ENCODE measurements at places on chromosomes 4 and X.

DNA sequence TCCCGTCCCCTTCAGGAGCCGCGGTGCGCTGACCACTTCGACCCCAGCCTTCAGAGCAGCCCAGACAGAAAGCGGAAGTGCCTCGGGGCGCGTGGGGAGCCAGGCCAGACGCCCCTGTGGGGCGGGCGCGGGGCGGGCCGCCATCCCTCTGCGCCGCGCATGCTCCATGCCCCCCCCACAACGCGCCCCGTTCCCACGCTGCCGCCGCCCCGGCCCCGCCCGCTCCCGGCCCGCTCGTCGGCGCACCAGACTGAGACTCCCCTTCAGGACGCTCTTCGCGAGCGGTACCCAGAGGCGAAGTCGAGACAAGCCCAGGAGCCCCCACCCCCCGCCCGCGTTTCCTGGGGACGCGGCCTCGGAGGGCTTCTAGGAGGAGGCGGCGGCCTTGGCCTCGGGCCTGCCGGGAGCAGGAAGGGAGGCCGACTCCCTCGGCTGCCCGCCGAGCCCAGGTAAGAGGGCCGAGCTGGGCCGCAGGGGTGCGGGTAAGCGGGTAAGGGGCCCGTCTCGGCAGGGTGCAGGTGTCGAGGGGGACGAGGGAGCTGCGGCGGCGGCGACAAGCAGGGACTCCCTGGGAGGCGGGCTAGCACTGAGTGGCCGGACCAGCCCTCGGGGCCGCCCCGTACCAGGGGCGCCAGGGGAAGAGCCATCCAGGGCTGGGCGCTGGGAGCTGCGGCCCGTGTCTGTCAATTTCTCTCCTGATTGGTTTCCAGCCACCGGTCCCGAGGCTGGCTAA is at the start of gene ZFP92:
Gene ZFP92 (plus strand): TSS at position 218 of the 733 bp plus-strand sequence. CDS start 6,851 bp downstream, outside the sequence.
- no peak for DNase-seq

DNA sequence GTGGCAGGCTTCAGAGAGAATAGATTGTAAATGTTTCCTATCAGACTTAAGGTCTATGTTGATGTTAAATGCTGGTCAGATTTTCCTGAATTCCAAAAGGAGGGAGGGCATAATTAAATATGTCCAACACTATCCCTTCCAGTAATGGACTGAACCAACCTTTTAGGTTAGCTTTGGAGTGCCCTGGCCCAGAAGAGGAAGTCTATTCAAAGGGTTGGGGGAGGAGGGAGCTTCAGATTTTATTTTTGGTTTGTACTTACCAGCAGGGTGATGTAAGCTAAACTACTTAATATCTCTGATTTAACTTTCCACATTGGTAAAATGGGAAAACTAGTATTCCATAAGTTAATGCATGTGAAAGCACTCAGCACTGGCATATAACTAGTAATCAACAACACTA is 91.1 kb downstream of the RBM46 start:
- DNase-seq = no peak

DNA sequence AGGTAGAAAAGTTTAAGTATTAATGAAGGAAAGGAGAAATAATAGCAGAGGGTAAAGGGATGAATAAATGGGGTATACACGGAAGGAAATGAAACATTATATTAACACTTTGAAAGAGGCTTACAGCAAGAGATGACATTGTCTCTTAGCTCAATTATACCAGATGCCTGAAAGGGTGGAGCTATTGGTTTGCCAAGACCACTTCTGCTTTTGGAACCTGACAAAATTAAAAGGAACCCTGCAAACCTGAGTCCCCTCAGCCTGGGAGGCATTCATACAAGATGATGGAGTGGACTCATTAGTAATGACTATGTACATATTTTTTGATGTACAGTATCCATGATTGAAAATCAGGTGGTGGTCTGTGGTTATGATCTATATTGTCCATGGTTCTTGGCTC is 45.1 kb upstream of the HPF1 start:
- no peak for DNase-seq

GRCh38 chr4:105092356-105092755 is 54.3 kb upstream of the TET2 start:
- DNase-seq = no peak

DNA sequence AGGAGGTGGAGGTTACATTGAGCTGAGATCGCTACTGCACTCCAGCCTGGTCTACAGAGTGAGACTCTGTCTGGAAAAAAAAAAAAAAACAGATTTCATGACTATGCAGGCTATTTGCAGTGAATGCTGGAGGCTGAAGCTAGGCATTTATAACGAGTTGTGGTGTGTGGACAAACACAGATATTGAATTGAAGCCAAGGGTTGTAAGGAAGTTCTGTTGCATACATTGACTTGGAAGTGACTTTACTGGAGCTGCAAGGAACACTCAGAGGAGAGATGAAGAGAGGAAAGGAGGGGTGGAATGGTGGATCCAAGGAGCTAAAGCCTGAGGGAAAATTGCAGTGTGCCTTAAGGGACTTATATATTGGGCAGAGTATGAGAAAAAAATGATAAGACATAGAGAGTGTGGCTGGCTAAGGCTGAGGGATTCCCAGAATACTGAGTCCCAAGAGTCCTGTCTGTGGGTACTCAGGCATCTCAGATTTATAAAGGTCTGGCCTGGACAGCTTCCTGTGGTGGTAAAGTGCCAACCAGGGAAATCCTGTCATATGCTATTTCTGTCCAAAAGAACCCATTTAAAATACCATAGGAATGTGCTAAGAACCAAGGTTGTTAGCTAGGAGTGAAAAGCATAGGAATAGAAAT is 87.8 kb upstream of the GUCY1A1 start:
- no peak for DNase-seq

DNA sequence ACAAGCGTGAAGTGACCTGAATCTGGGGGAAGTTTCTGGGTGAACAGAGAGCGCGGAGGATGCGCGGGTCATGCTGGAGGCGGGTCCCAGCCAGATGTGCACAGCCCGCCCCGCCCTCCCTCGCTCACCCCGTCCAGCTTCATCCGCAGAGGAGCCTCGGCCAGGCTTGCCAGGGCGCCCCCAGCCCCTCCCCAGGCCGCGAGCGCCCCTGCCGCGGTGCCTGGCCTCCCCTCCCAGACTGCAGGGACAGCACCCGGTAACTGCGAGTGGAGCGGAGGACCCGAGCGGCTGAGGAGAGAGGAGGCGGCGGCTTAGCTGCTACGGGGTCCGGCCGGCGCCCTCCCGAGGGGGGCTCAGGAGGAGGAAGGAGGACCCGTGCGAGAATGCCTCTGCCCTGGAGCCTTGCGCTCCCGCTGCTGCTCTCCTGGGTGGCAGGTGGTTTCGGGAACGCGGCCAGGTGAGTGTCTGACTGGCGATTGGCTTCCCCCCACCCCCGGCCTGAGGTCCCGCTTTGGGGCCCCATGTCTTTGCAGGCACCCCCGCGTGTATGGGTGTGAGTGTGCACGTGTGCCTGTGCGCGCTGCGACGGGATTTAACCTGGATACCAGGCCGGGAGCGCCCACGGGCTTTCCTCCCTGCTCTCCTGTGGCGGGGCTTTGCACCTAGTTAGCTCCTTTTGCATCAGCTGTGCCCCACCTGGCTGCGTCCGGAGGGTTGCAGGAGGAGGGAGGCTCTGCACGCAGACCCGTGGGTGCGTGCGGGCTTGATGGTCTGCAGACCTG is at the start of gene EGFL6:
Gene EGFL6 (plus strand): TSS at position 123 of the 782 bp plus-strand sequence. CDS start 261 bp downstream, at position 384.
- peak; percentile 2 for DNase-seq

GRCh38 chr4:122798917-122799316 is 27.7 kb upstream of the FGF2 start:
- DNase-seq = no peak

DNA sequence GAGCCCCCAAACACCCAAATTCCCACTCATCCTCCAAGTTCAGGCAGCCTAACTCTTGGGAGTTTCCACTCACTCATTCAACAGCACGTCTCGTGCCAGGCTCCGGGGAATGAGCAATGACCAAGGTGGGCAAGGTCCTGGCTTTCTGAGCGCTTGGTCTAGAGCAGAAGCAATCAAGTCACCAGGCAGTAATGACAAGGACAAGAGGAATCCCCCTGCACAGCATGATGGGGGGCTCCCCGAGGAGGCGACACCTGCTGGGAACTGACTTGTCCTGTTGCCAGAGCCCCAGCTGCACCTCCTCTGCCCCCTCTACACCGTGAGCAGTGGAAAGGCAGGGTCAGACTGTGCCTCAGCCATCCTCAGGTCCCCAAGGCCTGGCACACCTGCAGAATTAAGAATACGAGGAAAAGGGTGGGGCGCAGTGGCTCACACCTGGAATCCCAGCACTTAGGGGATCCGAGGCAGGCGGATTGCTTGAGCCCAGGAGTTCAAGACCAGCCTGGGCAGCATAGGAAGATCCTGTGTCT is 25.7 kb upstream of the MRFAP1 start:
- DNase-seq = no peak

DNA sequence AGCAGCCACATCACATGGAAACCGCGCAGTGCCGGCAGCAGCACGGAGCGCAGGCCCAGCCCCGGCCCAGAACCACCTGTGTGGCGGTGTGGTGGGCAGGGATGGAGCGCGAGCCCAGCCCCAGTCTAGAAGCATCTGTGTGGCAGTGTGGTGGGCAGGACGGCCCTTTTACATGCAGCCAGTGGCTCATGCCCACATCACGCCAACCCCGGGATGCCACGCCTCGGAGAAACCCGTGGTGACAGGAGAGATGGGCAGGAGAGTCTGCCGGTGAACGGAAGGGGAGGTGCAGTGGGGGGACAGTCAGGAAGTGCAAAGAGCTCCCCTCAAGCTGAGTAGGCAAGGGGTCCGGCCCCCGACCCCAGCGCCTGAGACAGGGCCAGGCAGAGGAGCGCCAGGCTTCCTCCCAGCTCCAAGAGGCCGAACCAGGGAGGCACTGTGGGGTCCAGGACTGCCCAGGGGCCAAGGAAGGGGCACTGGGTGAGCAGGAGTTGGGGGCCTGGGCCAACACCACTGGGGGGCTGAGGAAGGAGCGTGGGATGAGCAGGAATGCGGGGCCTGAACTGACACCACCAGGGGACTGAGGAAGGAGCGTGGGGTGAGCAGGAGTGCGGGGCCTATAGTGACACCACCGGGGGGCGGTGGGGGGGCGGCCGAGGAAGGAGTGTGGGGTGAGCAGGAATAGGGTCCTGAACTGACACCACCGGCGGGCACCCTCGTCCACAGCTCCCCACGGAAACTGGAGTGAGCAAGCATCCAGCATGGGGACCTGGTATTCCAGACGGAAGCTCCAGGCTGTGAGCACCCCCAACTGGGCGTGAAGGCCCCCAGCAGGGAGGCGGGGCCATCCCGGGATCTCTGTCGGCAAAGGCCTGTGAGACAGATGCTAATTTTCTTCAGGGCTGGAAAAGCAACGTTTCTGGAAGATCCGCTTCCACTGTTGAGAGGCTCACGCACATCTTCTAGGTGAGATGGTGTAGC is 28.8 kb downstream of the GAK start:
- DNase-seq = no peak

DNA sequence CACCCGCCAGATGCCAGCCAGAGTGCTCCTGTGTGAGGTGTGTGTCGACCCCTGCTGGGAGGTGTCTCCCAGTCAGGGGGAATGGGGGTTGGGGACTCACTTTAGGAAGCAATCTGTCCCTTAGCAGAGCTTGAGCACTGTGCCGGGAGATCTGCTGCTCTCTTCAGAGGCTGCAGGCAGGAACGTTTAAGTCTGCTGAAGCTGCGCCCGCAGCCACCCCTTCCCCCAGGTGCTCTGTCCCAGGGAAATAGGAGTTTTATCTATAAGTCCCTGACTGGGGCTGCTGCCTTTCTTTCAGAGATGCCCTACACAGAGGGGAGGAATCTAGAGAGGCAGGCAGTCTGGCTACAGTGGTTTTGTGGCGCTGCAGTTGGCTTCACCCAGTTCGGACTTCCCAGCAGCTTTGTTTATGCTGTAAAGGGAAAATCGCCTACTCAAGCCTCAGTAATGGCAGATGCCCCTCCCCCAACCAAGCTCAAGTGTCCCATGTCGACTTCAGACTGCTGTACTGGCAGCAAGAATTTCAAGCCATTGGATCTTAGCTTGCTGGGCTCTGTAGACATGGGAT is 80.8 kb downstream of the CCSER1 start:
- DNase-seq = no peak

GRCh38 chrX:8939322-8939721 is 94.6 kb downstream of the FAM9B start:
- no peak for DNase-seq

DNA sequence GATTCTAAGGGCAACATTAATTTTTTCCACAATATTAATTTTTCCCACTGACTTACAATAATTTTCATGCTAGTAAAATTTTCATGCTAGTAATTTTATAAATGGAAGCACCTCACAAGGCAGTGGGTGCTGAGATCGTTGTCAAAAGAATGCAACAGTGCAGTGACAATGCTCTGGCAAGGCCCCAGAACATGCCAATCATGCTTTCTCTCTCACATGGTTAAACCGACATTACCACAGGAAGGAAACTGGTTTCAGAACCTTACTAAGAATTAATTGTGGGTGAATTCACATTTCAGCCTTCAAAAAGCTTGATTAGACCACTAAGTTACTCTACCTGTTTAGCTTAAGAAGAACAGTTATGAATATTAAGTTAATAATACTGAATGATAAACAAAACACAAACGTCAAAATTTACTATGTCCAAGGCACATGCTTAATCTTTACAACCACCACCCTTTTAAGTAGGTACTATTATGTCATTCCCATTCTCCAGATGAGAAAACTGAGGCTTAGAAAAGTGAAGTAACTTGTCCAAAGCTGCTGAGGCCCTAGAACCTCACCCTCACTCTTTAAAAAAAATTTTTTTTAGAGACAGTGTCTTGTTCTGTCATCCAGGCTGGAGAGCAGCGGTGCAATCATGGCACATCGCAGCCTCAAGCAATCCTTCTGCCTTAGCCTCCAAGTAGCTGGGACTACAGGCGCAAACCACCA is 10.0 kb upstream of the OPHN1 start:
- DNase-seq = no peak

GRCh38 chr4:83062739-83063138 is 27.8 kb downstream of the COPS4 start:
- DNase-seq = no peak

GRCh38 chr4:16732741-16733140 is 165.7 kb downstream of the LDB2 start:
- DNase-seq = no peak

DNA sequence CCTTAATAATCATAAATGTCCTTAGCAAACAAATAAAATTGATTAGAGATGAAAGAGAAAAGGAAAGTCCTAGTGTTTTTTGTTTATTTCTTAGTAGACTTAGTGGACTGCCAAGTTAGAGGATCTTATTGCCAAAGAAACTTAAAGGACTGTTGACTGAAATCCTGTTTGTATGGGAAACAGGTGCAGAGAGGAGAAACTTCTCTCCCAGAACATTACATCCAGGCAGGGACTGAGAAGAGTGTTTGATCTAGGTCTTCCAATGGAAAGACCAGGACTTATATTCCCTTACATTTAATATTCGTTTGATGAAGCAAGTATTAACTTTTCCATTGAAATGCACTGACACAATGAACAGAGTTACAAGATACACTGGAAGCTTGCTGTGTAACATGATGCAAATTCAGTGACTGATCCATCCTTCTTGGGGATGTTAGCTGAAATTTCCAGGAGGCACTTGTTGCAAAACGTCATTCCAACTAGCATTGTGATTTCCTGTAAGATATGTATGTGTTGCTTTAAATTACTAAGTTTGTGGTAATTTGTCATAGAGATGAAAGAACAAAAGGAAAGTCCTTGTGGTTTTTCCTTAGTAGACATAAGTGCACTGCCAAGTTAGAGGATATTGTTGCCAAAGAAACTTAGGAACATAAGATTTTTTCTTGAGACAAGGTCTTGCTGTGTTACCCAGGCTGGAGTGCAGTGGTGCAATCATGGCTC is 505.6 kb downstream of the STIM2 start:
- no peak for DNase-seq

GRCh38 chr4:27787195-27787594 is 926.6 kb downstream of the STIM2 start:
- DNase-seq = no peak

- DNase-seq = no peak
Observed at GRCh38 chr4:163815776-163816175, 321.3 kb downstream of the TMA16 start.
